ENCODE measurements at places on chromosomes 5 and 9.

DNA sequence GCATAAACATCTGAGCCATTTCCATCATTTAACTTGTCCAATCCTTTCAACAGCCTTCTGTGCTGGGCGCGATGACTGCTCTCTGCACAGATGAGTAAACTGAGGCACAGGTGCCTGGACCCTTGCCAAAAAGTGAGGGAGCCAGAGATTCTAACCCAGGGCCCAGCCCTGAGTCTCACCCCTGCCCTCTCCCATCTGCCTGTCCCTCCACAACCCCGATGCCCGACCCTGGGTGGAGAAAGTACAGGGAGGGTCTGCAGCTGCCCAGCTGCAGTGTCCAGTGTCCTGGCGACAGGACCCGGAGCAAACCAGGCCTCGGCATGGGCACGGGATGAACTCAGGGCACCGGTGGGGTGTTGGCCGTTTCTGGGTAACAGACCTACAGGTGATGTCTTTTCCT is 39.6 kb upstream of the CLPTM1L start:
- no peak for DNase-seq

DNA sequence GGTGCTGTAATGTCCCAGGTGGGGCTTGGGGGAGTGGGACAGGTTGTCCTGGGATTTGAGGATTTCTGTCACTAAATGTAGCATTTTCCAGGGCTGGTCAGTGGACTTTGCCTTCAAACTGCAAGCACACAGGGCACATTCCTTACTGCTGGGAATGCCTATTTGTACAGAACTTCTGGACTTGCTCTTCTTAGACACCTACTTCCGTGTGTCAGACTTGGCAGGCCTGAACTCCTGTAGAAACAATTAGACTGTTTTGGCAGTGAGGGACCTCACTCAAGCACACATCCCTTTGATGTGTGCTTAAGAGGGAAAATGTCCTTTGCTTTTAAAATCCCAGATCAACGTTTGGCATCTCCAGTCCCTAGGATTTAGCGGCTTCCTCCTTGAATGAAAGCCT is 192.2 kb downstream of the PAPPA start:
- no peak for DNase-seq

- no peak for DNase-seq
Measured at GRCh38 chr9:13478160-13478559, 198.7 kb upstream of the MPDZ start.

DNA sequence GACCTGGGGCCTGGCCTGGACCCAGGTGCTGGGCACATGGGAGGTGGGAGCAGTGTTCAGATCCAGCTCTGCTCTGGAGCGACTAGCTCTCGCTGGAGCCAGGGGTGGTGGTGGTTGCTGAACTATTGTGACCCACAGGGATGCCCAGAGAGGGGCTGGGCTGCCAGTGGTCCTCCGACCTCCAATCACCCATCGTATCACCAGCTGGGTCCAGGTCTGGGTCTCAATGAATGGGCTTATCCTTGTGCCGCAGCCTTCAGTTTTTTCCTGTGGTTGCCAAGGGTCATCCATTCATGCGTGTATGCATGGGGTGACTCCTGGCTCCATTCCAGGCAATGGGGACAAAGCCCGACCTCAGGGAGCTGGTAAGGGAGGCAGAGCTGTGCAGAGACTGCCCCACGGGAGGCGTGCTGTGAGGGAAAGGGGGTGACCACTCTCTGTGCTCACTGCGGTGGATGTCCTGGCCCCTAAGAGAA is 68.6 kb upstream of the RNF130 start:
- DNase-seq, result peak; percentile 2

- no peak for DNase-seq
Measured at GRCh38 chr9:3435732-3436131, 90.1 kb downstream of the RFX3 start.

- DNase-seq, result no peak
Measured at GRCh38 chr5:119409235-119409815, 43.0 kb upstream of the HSD17B4 start.

DNA sequence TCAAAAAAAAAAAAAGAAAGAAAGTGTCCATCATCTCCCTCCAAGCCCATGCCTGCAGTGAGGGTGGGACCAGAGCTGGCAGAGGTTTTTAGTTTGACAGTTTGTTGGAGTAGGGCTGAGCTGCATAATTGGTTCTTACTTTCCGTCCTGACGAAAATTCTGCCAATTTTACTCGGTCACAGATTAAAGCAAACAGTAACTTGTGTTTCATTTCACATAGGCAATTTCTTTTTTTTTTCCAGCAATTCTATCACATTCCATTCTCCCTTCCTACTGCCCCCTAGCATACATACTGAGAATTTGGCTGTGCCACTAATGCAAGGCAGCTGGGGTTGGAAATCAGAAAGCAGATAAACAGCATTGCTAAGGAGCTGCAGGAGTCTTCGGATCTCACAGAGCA is 132.4 kb downstream of the FRMD3 start:
- DNase-seq, result no peak

GRCh38 chr5:35838370-35839042 is 18.2 kb upstream of the IL7R start:
- no peak for DNase-seq

GRCh38 chr5:108524564-108524963 is 142.7 kb upstream of the FBXL17 start:
- no peak for DNase-seq

DNA sequence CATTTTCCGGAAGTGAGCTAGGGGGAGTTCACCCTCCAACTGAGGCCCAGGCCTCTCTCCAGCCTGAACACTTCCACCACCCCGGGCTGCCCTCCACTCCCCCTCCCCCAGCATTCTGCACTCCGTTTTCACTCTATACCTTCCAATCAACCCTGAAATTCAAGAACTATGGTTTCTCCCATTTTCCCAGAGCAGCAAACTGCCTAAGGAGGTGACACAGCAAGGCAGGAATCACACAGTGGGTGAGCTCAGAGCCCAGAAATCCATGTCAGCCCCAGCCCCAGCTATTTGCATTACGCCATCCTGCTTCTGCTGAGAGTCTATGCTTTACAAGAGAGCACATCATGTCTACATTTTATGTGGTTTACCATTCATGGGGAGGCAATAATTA is 11.9 kb downstream of the MSX2 start:
- no peak for DNase-seq

DNA sequence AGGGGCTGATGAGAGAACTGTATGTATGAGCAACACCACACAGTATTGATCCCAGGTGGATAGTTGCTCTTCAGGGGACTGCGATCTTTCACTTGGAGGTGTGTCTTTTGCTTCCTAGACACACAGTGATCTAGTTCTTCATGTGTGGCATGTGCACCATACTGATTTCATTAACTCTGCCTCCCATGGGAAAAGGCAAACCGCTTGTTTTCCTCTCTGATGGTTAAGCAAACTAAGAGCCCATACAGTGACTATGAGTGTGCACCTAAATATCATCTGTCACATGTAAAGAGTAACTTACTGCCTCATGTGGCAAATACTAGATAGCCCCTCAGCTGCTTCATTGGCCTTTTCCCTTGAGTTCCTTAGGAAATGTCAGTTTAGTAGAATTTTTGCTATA is 147.3 kb downstream of the TLE4 start:
- no peak for DNase-seq

- no peak for DNase-seq
Measured at GRCh38 chr9:129491487-129491855, 129.4 kb downstream of the C9orf50 start.

DNA sequence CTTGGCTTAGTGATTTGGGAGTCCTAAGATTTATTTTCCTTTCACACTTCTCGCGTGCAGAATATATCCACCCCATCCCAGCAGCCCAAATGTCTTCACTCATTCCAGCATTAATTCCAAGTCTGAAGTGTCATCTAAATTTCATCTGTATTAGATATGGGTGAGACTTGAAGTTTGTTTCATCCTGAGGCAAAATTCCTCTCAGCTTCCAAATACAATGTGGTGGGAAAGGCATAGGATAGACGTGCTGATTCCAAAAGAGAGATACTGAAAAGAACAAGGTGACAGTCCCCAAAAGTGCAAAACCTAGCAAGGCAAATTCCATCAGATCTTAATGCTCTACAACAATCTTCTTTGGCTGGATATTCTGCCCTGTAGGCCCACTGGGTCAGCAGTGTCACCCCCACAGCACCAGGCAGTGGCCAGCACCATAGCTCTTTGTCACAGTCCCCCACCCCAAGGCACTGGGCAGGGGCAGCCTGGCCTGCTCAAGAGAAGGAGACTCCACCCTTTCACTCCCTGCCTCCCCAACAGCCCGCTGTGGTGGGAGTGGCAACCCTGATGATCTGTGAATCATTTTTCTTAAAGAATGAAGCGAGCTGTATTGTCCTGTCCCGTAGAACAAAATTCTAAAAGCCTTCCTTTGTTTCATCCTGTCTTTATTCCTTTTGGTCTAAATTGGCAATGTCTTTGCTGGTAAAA is 2.7 kb upstream of the ADAM19 start:
- DNase-seq, result no peak

- no peak for DNase-seq
Measured at GRCh38 chr5:125004009-125004408, 257.6 kb upstream of the ZNF608 start.

GRCh38 chr5:142017832-142018427 is 5.1 kb upstream of the GNPDA1 start:
- no peak for DNase-seq

GRCh38 chr5:119010206-119010605 is 21.9 kb upstream of the DTWD2 start:
- DNase-seq, result no peak

DNA sequence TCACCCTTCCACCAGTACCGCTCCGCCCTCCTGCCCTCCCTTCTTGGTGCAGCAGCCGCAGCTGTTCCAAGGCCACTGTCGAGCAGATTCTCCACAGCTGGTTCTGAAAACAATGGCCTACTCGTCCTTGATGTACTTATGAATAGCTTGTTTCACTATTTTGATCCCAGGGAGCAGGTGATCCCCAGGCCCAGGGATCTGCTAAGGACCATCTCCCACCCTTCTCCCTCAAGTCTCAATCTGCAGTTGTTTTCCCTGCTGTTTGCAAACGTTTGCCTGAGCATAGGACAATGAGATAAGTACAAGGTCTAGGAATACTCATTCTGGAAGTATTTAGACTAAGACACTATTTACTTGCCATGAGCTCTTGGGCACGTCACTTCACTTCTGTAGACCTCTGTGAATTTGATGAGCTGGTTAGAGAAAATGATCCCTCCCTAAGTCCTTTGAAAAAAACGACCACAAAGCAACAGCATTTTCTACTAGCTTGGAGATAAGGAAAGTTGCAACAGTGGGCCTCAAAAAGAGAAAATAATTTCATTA is 1.8 kb downstream of the LURAP1L start:
- DNase-seq, result no peak

- no peak for DNase-seq
Measured at GRCh38 chr5:10251405-10251804, 1.3 kb downstream of the CCT5 start.

- no peak for DNase-seq
Measured at GRCh38 chr9:131402073-131402472, 8.2 kb downstream of the PRRC2B start.

- DNase-seq, result no peak
Measured at GRCh38 chr5:68562308-68562707, 346.8 kb downstream of the PIK3R1 start.

GRCh38 chr5:58666598-58667581 is 84.0 kb downstream of the RAB3C start:
- no peak for DNase-seq

- no peak for DNase-seq
Measured at GRCh38 chr5:40578501-40579451, 100.9 kb upstream of the PTGER4 start.

- no peak for DNase-seq
Measured at GRCh38 chr9:75974016-75974766, 83.7 kb downstream of the PCSK5 start.

GRCh38 chr9:127492616-127493015 is 41.3 kb downstream of the LRSAM1 start:
- DNase-seq, result no peak

DNA sequence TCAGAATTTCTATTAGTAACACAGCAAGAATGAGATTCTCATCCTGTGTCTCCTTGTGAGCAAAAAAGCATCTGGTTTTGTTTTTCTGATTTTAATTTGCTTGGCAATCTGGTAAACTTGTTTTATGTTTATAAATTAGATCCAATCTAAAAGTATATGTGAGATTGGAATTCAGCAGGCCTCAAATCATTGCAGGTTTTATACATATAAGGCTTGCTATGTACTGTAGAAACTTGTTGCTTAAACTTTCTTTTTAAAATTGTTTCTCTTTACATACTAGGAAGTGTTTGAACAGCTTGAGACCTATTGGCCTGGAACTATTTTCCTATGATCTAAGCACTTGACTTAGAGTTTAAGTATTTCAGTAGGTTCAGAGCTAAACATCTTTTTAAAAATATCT is 1037.8 kb downstream of the NR2F1-AS1 start:
- no peak for DNase-seq

- DNase-seq, result no peak
Measured at GRCh38 chr9:98603821-98604383, 104.8 kb downstream of the GABBR2 start.

- no peak for DNase-seq
Measured at GRCh38 chr5:7534505-7534904, 138.6 kb downstream of the ADCY2 start.

- DNase-seq, result no peak
Measured at GRCh38 chr5:176824604-176825003, 14.2 kb downstream of the UNC5A start.

DNA sequence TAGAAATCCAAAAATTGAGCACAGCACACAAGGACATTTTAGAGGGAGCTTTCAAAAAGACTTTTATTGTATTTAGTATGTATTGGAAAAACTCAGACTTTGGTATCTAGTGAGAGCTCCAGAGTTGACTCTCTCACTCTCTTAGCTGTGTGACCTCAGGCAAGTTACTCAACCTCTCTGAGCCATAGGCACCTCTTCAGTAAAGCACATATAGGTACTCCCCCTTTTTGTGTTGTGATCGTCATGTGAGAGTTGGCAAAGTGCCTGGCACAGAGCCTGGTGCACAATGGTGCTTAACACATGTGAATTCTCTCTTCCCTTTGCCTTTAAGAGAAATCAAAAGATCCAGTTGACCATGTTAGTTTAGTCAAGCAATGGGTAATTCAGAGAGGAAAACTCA is 186.2 kb downstream of the TMEM38B start:
- no peak for DNase-seq

GRCh38 chr5:149141957-149142851 is 911 bp downstream of the ABLIM3 start:
- DNase-seq, result no peak

Data from Peyer's patch (tissue), 4 donors.